Effector CD4-positive, alpha-beta T cell (primary cell): ENCODE measurements at places on chromosomes 16 and 17.
A peak's percentile ranks its signal among the peaks of the same experiment; 100 is the strongest.

DNA sequence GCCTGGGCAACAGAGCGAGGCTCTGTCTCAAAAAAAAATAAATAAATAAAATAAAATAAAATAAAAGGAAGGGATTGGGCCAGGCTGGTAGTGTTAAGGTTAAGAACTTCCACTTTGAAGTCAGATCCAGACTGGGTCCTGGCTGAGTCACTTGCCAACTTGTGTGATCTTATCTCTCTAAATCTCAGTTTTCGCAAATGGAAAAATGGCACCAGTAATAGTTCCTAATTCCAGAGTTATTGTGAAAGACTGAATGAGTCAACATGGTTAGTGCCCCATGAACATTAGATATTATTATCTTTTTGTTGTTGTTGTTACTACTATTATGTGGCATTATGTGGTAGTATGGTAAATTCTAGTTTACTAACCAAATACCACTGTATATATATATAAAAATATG lies 188.0 kb upstream of the AXIN2 start:
- no peak for DNase-seq

GRCh38 chr16:86565644-86566511 lies 751 bp upstream of the FOXC2 start:
- no peak for DNase-seq

GRCh38 chr17:35239823-35240222 lies 3.0 kb upstream of the SLFN5 start:
- no peak for DNase-seq

- no peak for DNase-seq
Observed at GRCh38 chr17:36870720-36870999, 66.6 kb upstream of the LHX1 start.

DNA sequence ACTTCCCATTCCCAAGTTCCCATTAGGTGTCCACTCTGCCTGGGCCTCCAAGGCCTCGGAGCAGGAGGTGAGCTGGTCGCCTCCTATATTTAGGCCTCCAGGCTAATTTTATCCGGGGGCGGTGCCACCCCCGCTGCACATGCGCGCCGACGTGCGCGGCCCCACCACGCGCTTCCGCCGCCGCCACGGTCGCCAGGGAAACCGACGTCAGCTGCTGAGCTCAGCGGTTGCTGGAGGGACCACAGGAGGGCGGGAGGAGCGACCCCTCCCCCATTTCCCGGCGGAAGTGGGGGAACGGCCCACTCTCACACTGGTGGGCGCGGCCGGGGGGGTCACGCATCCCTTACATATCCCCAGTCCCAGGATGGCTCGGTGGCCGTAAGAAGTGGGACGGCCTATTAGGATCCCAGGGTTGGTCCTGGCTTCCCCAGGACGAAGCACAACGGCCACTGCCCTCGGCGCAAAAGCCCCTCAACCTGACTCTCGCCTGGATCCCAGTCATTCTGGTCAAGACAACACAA lies 1.0 kb downstream of the PER1 start:
- DNase-seq = peak; percentile 88

DNA sequence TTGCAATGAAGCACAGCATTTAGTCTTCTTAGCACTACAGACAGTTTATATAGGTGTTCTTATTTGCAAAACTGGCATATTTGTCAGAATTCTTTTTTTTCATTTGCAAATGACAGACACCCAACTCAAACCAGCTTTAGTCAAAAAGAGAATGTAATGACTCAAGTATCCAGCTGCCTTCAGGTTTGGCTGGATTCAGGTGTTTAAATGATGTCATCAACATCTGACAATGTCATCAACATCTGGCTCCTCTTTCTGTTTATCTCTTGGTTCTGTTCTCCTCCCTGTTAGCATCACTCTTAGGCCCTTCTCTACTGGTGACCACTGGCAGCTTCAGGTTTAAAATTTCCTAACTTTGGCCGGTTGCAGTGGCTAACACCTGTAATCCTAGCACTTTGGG lies 18.9 kb downstream of the TMC5 start:
- DNase-seq = no peak

- no peak for DNase-seq
Observed at GRCh38 chr17:55584055-55584685, 72.9 kb upstream of the SMIM36 start.

DNA sequence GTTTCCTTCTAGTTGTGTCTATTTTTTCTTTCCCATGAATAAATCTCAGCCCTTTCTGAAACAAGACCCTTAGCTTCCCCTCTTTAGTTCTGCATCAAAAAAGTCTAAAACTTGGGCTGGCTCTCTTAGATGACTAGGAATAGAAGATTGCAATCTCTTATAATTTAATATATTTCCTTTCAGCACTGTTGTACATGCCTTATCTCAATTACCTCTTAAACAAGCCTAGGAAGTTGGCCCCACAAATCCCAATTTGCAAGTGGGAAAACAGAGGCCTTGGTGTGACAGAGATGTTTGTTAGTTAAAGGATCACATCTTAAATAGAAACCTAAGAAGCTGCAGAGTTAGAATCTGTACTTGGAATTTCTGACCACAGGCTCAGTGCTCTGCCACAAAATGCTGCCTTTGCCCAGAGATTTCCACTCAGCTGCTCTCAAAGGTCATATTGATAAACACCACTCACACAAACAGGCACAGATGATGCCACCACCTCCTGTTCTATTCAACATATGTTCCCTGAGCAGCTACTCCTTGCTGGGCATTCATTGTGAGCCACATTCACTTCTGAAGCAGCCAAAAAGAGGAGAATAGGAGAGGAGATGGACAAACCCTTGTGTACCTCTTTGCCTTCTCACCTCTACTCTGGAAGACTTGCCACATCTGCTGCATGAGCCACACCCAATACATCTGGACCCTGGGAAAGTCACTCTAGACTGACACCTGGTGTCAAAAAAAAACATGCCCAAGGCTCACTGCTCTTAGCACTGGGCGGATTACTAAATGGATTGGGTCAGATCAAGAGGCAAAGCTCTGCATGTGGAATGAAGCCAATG lies 5.5 kb downstream of the CCDC182 start:
- DNase-seq = no peak
